KG1 (cell line): ENCODE measurements at places on chromosomes 2 and 18.

DNA sequence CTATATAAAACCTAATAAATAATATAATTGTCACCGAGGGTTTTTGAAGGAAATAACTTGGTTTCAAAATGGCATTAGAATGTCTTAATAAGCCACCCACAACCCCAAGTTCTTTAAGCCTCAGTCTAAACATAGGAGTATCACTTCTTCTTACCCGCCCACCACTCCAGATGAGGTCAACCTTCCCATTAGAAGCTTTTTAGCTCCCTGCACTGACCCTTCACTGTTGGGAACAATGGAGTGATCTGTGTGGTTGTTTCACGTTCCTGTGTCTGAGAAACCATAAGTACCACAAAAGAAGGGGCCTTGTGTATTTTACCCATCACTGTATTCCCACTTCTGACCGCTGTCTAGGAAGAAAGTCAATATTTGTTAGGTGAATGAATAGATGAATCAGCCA, 326.3 kb upstream of the ZNF521 start:
- DNase-seq: no peak

DNA sequence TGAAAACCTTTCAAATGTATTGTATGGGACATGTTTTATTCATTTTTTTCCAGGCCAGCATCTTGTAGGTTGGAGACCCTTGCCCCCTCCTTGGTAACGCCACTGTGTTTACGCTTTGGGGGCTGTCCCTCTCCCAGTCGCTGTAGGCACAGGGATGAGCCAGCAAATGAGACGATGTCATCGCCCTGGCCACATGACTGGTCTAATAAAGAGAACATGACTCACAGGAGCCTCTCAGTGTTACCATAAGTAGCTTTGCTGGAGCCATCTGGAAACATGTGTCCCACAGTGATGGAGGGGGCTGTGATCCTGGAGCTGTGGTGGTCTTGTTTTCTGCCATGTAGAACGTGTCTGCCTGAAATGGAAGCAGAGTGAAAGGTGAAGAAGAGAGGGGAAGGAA, 78.9 kb downstream of the CD8B2 start:
- no peak for DNase-seq

DNA sequence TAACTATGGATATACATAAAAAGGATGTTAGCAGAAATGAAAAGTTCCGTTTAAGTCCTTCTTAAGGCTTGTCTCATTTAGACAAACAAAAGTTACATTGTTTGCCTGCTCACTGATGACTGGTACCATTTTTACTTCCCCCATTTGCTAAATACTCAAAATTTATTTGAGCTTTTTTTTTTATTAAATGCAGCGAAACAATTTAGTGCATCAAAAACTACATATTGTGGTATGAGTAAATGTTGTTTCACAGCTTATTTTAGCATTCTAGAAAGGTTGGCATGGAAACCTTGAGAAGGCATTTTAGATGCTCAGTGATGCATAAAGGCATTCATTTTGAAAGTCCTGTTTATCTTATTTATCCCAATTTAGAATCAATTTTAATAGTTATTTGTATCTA, 100.0 kb downstream of the MAP2 start:
- DNase-seq: no peak

DNA sequence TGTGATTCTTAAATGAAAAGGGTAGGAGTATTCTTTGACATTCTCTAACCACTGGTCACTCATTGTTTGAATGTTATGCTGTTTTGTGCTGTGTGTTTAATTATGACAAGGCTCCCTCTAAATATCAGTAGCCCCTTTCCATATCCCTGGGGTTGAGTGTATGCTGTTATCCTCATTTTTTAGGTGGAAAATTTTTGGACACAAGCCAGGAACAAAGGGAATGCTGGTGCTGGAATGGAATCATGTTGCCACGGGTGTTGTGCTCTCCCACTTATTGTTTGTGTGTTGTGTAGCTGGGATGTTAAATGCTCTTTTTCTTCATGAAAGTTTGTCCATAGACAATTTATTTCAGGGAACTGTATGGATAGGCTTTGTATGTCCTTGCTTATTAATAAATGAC, 43.3 kb downstream of the ZNF532 start:
- DNase-seq: no peak

- no peak for DNase-seq
Observed at GRCh38 chr18:21049306-21049705, 62.3 kb downstream of the ROCK1 start.

DNA sequence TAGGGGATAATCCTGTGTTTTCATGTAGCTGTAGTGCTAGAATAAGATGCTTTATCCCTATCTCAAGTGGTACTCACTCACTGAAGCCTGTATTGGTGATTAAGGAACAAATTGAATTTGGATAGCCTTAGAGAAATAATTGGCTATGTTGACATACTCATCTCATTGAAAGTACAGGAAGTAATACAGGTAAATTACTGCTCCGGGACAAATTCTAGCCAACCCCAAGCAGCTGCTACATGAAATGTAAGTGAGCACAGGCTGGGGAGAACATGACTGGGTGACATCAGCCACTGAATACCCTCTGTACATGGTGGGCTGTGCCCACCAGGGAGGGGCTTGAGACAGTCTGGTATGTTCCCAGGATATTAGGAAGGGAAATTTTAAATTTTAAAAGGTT, 188.4 kb upstream of the RASGRP3 start:
- no peak for DNase-seq

DNA sequence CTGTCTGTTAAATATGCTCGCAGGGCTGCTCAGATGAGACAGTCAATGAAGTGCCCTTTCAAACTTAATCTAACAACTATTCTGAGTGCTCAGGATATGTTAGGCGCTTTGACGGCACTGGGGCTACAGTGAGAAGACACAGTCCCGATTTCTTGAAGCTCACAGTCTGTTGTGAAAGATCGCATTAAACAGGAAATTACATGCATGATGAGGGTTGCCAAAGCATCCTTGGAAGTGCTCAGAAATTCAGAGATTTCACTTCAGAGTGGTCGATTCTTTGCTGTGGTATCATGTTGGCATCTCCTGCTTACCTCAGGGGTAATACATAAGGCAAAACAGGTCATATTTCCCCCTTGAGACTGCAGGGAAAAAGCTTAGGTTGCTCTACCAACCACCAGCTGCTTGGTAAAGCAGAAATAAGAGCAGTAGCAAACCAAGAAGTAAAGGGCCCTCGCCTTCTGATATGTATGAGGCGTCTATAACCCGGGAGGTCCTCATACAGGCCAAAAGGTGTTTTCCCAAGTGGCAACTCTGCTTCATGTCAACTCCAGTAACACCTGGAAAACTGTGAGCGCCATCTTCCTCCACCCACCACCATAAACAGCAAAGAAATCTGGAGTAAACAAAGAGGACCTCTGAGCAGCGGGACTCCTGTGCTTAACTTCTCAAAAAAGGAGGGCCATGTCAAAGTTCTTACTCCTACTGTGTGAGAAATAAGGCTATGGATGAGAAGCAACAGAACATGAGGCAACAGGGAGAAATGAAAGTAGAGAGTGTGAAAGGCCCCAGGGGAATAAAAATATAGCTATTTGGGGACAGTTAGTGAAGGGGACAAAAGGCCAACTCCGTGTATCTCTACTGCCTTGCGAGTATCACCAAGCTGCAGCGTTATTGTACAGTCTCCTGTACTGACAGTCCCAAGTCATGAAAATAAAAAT, 79.3 kb downstream of the CLHC1 start:
- no peak for DNase-seq

GRCh38 chr2:130830538-130830937, 6.2 kb upstream of the ARHGEF4 start:
- DNase-seq: no peak

GRCh38 chr2:238061315-238062202, 758 bp downstream of the SCLY start:
- DNase-seq: peak; percentile 35

- no peak for DNase-seq
Observed at GRCh38 chr2:225182126-225182525, 139.9 kb upstream of the DOCK10 start.

DNA sequence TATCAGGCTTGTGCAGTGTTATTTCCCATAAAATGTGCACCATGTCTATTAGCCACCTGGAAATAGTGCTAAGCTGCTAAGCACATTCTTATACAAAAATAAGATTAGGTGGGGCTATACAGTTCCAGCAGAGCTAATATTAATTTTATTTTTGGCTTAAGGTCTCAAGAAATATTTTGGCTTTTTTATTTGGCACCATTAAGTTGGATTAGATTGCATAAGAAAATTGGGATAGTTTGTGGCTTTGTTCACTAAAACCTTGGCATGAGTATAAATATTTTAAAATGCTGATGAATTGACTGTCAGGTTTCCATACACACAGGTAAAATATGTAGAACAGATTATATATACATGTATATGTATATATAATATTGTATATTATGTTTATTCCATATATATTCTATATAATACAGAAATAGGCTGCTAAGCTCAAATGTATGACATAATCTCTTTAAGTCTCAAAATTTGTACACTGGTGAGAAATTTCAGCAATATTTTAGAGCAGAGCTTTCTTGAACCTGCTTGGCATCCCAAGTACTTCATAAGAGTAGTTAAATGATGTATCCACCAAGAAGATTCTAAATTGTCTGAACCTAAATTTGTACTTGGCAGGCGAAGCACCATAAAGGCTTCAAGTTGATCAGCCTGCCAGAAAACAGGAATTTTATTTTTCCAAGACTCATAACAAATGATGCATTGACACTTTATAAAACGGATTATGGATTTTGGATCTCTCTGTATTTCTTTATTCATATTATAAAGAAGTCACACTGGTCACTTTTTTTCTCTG, 32.6 kb downstream of the CCDC102B start:
- no peak for DNase-seq

DNA sequence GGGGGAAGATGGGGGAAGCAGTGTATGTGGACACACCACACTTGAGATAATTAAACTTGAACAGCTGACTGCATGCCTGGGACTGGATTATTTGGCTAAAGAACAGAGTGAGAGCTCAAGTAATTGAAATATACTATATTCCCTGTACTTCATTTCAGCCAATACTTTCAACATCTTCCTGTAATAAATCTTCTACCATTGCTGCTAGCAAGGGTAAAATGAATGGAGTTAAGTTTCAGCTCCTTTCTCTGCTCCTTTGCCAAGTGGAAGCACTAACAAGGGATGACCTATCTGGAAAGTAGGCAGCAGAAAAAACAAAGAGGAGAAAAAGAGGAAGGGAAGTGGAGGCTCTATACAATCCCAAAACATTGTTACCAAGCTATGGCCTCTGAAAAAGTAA, 50.9 kb downstream of the MMADHC start:
- no peak for DNase-seq

- no peak for DNase-seq
Observed at GRCh38 chr2:26086155-26086637, 52.3 kb downstream of the RAB10 start.

DNA sequence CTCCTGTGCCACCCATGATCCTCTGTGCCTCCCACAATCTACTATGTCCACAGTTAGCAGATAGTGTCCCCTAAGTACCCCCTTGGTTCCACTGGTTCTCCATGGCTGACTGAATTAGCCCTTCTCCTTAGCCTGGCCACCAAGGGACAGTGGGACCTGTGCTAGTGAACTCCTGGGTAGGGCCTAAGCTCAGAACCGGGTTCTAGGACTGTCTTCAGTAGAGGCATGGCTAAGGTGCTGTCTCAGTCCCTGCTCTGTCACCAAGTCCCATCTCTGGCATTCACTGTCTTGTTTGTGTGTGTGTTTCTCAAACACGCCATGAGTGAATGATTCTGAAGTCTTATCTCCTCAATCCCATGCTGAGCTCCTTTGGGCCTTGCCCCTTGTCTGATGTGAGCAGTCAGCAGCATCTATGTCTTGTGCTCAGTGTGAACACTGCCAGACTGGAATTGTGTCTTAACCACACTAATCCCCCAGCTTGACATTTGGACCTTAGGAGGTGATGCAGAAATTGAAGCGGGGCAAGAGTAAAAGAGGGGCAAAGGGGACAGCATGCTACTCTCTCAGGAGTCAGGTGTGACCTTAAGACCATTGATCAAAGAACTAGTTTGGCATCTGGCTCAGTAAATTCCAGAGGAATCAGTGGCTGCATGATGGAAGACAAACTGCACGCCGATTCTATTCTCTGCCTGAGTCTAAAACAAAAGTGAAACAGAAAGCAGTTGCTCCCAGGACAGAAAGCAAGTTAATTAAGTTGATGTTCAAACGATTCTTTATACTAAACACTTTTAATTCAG, 190.5 kb downstream of the ALPK2 start:
- no peak for DNase-seq

DNA sequence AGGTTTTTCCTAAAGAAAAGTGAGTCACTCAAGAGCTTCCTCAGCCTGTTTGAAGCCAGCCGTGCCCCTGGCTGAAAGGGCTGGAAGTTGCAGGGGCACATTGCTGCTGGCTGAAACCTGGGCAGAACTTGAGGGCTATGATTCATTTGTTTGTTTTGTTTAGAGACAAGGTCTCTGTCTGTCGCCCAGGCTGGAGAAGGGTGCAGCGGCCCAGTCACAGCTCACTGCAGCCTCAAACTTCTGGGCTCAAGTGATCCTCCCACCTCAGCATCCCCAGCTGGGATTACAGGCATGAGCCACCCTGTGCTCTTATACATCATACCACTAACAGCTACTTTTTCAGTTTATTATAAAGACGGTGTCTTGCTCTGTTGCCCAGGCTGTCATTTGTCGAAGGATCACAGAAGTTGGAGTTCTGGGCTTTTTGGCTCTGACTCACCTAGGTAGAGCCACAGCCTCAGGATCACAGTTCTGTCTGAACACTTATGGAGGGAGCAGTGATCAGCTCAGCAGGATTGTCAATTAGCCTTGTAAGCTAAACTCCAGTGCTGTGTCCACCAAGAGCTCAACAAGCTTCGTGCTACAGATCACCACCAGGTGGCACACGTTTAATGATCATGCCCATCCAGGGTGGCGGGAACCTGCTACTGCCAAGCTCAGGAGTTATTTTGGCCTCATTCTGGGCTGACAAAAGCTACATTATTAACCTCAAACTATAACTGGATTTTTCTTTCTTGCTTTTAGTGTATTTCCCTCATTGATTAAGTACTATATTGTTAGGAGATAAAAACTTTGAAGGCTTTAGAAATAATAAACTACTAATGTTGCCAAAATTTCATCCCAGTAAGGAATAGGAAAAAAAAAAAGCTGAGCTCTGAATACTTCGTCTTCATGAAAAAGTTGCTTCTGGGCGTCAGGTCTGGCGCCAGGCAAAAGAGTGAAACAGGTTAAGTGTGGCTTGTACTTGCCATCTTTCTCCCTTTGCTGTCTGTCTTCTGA, 57.9 kb downstream of the ARHGEF33 start:
- peak; percentile 40 for DNase-seq

DNA sequence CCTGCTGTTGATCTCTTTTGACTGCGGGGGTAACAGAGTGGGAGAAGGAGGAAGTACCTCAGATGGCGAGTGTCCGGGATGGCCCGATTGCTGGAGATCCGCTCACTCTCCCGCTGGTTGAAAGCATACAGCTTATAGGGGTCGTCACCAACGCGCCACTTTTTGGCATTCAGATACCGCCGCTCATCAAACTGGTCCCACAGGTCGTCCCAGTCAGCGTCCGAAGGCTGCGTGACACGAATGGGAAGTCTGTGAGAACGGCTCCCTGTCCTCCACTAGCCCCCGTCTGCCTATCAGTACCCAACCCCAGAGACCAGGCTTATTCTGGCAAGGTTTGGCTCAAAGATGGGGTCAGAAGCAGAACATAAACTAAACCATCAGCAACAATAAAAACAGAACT, 145.5 kb downstream of the GALNT14 start:
- no peak for DNase-seq

- no peak for DNase-seq
Observed at GRCh38 chr2:80530442-80531064, 226.0 kb upstream of the LRRTM1 start.
